ENCODE measurements at places on chromosomes 2 and 18. TPM values are rescaled to one million over a fixed set of nuclear protein-coding genes. Genes with fewer than 3 reads are reported as not detected.

ZNF2 gene
- 3.3 TPM for total RNA-seq

TTN gene
- total RNA-seq, result under 0.01 TPM

CCBE1 gene
- 34.5 TPM for total RNA-seq

FZD7 gene
- 30.3 TPM for total RNA-seq

COL4A3 gene
- 0.48 TPM for total RNA-seq

HEATR5B gene
- total RNA-seq, result 9.6 TPM

MRPL53 gene
- 49.9 TPM for total RNA-seq

SIX3 gene
- not detected for total RNA-seq

VIT gene
- 0.39 TPM for total RNA-seq

CLEC4F gene
- not detected for total RNA-seq

VWC2L gene
- total RNA-seq, result not detected

TDRD15 gene
- total RNA-seq, result not detected

SLC40A1 gene
- total RNA-seq, result 2.3 TPM

TMEM247 gene
- total RNA-seq, result not detected

SNORC gene
- total RNA-seq, result 6.8 TPM

TMEM198 gene
- total RNA-seq, result 9.2 TPM

EFEMP1 gene
- total RNA-seq, result 82.1 TPM

ADD2 gene
- 0.88 TPM for total RNA-seq

ALLC gene
- total RNA-seq, result not detected

SCYGR4 gene
- not detected for total RNA-seq

GALNT14 gene
- 0.56 TPM for total RNA-seq

SDC1 gene
- 12.1 TPM for total RNA-seq

CCDC141 gene
- total RNA-seq, result not detected

SIX2 gene
- total RNA-seq, result 0.72 TPM

FOXI3 gene
- total RNA-seq, result not detected

PAX8 gene
- 1.9 TPM for total RNA-seq

IL18RAP gene
- 0.26 TPM for total RNA-seq

NEUROD1 gene
- not detected for total RNA-seq

CHRND gene
- total RNA-seq, result not detected

ZSWIM2 gene
- not detected for total RNA-seq

C1QL2 gene
- not detected for total RNA-seq

CERKL gene
- not detected for total RNA-seq

NAGK gene
- total RNA-seq, result 80.2 TPM

RAPGEF4 gene
- 0.13 TPM for total RNA-seq

COL3A1 gene
- total RNA-seq, result 1,834 TPM

TLX2 gene
- total RNA-seq, result not detected

NDC80 gene
- total RNA-seq, result 6.0 TPM

OTOS gene
- total RNA-seq, result not detected

SLC8A1 gene
- total RNA-seq, result 1.9 TPM

EMILIN1 gene
- total RNA-seq, result 790 TPM

LOXHD1 gene
- total RNA-seq, result not detected

PGAP1 gene
- 16.4 TPM for total RNA-seq

Data from epithelial cell of alveolus of lung (primary cell).